NCI-H774 (cell line): ENCODE measurements at places on chromosomes 3 and 15.

DNA sequence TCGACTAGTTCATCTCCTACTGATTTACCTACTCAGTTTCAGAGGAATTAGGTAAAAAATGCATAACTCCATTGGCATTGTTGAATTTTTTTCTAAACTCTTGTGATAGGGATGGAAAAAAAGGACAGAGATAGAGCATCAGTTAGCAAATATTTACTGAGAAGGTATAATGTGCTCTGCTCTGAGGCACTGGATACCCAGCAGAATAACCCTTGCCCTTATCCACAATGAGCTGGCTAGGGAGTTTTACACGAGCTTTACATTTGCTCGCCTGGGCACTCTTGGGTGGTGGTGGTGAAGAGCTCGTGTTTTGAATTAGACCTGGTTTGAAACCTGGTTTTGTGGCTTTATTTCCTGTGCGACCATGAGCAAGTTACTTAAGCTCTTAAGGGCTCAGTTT, 149.6 kb downstream of the RORA start:
- DNase-seq: no peak

DNA sequence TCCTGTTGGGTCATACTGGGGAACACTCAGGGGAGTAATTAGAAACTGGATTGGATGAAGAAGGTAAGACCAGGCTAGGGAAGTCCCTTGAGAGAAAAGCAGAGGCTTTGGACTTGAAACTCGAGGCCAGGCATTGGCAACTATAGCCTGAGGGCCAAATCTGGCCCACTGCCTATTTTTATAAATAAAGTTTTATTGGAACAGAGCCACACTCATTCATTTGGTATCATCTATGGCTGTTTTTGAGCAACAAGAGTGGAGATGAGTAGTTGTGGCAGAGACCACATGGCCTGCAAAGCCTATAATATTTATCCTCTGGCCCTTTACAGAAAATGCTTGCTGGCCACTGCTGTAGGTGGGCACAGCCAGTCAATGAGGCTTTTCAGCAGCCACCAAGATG, 301.4 kb downstream of the UACA start:
- DNase-seq: no peak

GRCh38 chr15:100345438-100345837, 3.7 kb upstream of the ADAMTS17 start:
- no peak for DNase-seq

DNA sequence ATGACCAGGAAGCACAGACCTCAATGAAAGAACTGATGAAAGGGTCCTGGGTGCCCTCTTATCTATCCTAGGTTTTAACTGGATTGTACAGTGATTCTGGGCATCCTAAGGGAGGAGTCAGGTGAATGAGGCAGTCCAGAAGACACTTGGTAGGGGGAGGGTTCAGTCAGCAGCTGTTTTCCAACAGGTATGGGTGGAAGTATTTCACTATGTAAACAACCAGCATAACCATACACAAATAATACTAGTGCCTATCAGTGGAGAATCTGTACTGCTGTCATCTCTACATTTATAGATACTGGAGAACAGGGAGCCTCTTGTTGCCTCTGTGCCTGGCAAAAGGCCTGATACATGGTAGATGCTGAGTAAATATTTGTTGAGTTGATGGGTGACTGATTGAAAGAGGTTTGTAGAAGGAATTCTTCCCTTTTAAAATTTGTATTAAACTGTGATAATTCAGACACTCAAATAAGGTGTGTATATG, 328.5 kb downstream of the RBMS3 start:
- DNase-seq: no peak

- no peak for DNase-seq
These were observed 3.7 kb upstream of the APOD start for GRCh38 chr3:195587406-195587805.

DNA sequence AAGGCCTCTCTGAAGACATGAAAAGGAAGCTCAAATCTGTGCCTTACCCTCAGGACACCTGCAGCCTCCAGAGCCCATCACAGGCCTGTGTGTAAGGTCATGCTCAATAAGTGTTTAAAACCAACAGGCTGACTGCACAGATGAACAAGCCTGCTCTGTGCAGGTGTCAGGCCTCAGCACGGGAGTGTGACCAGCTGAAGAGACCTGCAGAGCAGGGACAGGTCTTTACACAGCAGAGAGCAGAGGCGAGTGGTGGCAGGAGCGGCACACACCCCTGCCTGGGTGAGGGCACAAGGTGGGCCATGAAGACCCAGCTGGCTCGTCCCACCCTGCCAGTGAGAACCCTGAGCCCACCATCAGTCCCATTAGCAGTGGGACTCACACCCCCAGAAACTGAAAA, 56.9 kb downstream of the ROPN1B start:
- no peak for DNase-seq
